ENCODE measurements at places on chromosomes 12 and 14.

- DNase-seq = peak; percentile 10
These were observed 213.8 kb downstream of the SLC6A15 start for GRCh38 chr12:84698576-84699333.

GRCh38 chr12:107031061-107031460, 44.1 kb upstream of the MTERF2 start:
- DNase-seq = no peak

- DNase-seq = no peak
These were observed 22.0 kb downstream of the ITGA7 start for GRCh38 chr12:55685671-55686070.

DNA sequence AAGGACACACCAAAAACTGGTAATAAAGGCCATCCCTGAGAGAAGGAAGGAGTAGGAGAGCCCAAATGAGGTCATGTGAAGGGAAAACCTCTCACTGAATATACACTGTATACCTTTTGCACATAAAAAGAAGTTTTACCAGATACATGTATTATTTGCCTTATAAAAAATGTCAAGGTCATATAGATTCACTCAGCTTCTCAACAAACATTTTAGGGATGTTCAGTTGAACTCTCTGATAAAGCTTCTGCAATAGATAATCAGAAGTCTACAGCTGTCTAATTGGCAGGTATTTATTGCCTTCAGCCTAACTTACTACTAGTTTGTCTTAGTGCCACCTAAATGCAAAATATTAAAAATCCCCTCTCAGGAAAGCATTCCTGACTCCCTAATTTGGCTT, 8.7 kb downstream of the SLC11A2 start:
- no peak for DNase-seq

DNA sequence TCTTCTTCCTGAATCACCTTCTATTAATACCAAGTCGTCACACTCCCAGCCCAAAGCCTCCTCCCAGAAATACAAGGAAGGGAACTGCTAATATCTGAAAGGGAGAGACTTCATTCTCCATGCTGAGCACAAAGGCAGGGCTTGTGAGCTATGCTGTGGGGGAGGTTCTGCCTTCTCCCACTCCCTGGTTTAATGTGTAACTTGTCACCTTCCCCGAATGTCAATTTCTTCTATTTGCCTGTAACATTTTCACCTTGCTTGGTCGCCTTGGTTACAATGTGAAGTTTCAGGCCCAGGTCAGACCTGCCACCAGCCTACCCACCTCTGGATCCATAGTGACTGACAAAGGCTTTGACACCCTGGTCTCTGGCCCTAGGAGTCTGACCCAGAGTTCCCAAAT, 82.0 kb upstream of the ESRRB start:
- DNase-seq = no peak

DNA sequence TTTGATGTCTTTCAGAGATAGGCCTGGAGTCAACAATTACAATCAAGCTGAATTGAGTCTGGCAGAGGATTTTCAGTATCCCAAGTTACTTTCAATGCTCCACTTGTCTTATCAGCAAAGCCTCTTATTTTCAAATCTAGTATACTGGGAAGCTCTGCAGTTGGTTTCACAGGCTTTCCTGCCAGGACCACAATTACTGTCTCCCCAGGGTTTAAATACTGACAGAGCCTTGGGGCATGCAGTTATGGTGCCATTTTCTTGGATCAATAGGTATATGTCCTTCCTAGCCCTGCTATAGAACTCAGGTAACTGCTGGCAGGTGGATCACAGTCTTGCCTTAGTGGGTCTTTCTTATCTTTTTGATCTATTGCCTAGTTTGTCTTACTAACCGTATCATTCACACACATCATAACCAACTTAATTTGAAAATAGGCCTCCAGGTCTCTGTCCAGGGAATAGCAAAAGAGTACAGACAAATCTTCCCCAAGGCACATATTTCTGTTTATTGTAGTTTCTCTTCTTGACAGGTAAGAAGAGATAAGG, 22.4 kb upstream of the RNU6-8 start:
- DNase-seq = no peak

DNA sequence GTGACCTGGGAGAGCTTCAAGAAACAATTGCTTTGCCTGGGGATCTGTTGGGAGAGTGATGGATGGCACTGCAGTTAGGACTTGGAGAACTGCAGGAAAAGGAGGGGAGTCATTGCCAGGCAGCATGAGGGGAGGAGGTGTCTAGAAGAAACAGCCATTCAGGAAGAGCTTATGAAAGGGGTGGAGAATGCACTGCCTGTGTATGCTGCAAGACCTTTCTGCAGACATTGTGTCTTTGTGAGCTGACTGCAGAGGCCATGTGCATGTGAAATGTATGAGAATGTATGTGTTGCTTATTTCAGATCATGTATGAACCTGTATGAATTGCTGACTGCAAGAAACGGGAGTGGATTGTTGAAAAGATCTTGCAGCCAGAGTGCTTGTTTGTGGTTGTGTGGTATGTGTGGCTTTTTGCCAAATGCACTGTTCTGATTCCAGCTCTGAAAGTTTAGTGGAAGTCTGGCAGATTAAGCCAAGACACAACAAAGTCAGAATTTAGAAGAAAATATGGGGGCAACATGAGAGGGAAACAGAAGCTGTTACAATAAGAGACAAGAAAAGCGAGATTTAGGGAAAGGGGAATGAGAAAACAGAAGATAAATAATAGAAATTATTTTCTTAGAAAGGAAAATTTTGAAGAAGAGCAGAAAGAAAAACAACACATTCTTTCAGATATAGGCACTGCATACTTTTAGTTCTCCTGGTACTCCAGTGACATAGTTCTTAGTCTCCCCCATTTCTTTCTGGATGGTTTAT, 9.8 kb upstream of the RIMKLB start:
- DNase-seq = peak; percentile 63

DNA sequence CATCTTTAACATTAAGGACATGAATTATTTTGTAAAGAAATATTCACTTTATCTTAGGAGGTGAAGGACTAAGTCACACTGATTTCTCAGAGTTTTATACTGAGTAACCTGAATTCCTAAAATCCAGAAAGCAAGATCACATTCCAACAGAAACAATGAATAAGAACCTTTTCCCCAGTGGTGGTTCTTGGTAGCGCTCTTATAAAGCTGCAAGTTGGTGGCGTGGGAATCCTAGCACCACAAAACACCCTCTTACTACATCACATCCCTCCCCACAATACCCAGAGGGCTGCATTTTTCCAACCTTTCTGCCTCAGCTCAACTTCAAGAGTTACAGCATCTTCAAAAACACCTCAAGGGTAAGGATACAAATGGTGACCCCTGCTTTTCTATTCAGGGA, 44.0 kb upstream of the SMUG1 start:
- DNase-seq = no peak

DNA sequence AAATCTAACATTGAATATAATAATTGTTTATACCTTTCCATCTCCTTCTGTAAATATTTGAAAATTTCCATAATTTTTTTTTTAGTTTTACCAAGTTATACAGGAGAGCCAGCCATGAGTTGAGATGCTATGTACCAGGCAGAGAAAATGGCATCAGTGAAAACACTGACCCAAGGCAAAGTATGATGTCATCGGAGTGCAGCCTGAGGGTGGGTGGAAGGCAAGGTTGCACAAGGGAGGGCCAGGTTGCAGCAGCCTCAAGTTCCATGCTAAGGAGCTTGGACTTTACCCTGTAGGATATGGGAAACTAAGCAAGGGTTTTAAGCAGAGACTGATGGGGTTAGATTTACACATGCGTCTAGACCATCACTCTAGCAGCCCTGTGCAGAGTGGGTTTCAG, 441.1 kb downstream of the BCAT1 start:
- no peak for DNase-seq

DNA sequence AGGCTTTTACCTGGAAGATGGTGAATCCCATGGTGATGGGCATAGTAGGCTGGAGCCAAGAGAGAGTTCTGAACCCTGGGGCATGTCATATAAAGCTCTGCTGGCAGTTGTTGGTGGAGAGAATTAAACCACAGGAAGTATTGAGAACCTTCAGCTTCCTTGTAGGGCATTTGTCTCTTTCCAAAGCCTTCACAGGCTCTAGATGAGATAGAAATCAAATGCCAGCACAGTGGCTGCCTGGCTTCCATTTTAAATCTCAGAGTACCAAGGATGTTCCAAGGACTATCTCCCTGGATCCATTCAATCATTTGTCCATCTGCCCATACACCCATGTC, 369.6 kb downstream of the DPF3 start:
- DNase-seq = no peak

- no peak for DNase-seq
These were observed at the start of gene MYL2 for GRCh38 chr12:110920324-110920910. Gene MYL2 (minus strand): TSS chr12:110920579. CDS start chr12:110920529, 50 bp downstream.

DNA sequence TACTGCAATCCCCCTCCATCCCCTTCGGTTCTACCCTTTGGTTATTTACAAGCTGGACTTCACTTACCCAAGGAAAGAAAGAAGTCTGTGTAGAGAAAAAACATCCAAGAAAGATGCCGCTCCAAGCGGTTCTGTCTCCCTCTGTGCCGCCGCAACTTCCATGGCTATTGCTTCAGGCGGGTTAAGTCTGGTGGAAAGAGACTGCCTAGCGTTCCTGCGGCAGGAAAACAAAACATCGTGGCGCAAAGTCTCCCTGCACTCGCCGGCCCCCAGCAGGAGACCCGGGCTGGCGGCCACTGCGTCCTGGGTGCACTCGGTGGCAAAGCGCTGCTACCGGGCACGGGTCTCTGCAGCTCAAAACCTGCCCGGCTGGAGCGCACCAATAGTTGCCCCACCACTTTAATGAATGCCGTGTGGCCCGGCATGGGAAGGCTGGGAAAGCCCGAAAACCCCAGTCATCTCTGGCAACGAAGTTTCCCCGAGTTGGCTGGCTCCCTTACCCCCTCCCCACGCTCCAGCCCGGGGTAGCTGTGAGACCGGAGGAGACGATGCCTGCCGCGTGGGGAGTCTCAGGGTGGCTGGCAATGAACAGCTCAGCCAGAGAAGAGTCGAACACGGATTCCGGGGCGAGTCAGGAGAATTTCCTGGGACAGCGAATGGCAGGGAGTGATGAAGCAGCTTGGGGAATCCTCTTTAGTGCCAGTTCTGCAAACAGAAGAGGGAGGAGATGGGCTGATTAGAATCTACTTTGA, 3.5 kb upstream of the KCNK10 start:
- DNase-seq = peak; percentile 13

- peak; percentile 70 for DNase-seq
These were observed 6.7 kb upstream of the FAM222A start for GRCh38 chr12:109706747-109707469.

- no peak for DNase-seq
These were observed 179.6 kb upstream of the MYL2 start for GRCh38 chr12:111100003-111100402.

GRCh38 chr12:45803111-45803510, 73.6 kb downstream of the ARID2 start:
- no peak for DNase-seq

GRCh38 chr14:90368946-90369721, 27.7 kb upstream of the CALM1 start:
- DNase-seq = no peak

DNA sequence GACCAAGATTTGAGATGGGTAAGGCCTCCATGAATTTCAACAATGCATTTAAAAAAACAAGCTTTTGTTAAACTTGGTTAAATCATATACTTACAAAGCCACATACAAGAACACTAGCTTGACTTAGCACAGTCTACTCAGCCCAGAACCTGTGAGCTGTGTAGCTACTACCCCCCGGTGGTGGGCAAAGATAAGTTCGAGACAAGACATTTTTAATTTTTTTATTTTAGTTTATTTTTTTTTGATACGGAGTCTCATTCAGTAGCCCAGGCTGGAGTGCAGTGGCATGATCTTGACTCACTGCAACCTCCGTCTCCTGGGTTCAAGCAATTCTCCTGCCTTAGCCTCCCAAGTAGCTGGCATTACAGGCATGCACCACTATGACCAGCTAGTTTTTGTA, 3.7 kb upstream of the NECAP1 start:
- DNase-seq = peak; percentile 12

DNA sequence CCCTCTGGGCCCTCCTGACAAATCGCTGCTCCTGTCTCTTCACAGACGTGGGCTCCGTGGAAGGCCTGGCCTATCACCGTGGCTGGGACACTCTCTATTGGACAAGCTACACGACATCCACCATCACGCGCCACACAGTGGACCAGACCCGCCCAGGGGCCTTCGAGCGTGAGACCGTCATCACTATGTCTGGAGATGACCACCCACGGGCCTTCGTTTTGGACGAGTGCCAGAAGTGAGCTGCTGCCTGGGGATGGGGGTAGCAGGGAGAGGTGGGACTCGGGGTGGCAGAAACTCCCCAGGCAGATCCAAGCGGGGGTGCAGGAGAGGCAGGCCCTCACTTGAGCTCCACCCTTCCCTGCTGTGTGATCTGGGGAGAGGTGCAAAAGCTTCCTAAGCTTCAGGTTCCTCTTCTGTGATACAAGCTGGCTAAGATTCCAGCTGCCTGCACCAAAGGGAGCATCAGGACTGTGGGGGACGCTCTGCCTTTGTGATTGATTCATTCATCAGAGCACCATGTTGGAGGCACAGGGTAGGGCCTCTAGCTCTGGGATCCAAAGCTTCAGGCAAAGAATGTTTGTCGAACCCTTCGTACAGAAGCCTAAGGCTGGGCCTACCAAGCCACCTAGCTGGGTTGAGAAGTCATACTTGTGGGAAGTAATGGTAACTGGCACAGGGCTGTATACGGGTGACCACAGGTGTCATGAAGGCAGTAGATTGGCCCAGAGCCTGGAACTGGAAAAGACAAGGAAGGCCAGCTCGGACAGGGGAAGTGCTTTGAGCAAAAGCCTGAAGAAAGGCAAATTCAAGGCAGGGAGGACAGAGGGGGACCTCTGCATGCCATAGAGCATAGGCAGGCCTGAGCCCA, 29.1 kb upstream of the NXPH4 start:
- DNase-seq = no peak

- DNase-seq = no peak
These were observed 1731.5 kb upstream of the FLRT2 start for GRCh38 chr14:83798421-83798820.

GRCh38 chr12:46933947-46934346, 108.2 kb upstream of the SLC38A4 start:
- DNase-seq = peak; percentile 41

DNA sequence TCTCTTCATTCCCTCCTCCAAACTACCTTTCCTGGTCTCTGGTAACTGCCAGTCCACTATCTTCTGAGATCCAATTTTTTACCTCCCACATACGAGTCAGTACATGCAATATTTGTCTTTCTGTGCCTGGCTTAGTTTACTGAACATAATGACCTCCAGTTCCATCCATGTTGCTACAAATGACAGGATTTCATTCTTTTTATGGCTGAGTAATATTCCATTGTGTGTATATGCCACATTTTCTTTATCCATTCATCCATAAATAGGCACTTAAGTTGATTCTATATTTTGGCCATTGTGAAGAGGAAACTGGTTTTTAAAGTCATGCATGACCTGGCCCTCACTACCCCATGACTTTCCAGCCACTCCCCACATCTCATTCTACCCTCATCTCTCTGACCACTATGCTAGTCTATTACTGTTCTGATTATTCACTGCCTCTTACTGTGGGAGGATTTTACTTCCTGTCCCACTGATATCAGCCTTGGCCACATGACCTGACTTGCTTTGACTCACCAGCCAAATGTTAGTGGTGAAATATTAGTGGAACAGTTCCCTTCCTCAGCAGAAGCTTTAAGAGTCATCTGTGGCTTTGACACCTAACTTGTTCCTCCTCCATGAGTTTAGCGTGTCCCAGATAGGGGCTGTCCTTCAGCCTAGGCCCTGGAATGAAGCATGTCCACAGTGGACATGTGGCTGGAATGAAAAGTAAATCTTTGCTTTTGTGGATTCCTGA, 52.2 kb downstream of the GOLGA5 start:
- no peak for DNase-seq

Measured in NCI-H2081 (cell line).